T-helper 17 cell (primary cell): ENCODE measurements at places on chromosomes 5 and 9.

GRCh38 chr9:138049779-138050471 lies 172.3 kb downstream of the CACNA1B start:
- no peak for DNase-seq

GRCh38 chr9:31744589-31744988 lies 639.9 kb upstream of the ACO1 start:
- no peak for DNase-seq

- DNase-seq: no peak
Observed at GRCh38 chr5:25349746-25350145, 705.0 kb upstream of the CDH10 start.

- no peak for DNase-seq
Observed at GRCh38 chr5:93891491-93892480, 150.4 kb upstream of the POU5F2 start.

DNA sequence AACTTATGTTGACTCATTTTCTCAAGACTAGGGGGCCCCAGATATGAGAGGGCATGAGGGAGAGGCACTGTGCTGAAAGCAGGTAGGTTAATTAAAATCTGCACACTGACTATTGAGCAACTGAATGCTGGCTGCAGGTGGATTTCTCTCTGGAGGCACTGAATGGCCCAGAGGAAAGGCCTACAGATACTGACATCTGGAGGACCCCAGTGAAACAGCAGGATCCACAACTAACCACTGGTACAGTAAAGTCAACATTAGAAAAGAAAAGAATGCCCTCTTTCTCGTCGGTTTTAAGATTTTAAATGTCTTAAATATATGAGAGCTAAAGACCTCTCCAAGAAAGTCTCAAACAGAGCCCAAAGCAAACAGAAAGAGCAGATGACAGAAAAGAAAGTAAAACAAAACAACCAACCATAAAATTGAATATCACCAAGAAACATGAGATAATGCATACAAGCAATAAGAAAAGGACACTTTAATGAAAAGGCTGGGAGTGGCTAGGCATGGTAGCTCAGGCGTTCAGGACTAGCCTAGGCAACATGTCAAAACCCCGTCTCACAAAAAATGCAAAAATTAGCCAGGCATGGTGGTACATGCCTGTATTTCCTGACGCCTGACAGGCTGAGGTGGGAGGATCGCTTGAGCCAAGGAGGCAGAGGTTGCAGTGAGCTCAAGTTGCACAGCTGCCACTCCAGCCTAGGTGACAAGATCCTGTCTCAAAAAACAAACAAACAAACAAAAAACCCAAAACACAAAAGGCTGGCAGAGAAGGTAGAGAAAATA lies 43.3 kb downstream of the PUM3 start:
- no peak for DNase-seq

GRCh38 chr5:149694007-149694406 lies 36.1 kb upstream of the PPARGC1B start:
- no peak for DNase-seq

DNA sequence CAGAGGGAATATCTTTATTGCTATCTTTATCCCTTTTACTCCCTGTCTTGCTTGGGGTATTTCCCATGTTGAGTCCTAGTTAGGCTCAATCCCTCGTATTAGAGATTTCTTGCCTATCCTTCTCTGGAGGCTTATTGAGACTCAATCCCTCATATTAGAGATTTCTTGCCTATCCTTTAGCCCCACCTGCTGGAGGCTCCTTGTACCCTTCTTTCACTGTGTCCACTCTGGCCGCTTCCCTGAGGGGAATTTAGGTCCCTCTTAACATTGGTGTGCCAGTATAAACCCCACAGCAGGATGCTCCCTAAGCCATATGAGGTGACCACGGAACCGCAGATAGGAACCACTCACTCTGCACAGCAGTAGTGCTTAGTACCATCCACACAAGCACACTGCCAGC lies 110.7 kb upstream of the MAMDC2 start:
- DNase-seq: no peak

- DNase-seq: no peak
Observed at GRCh38 chr5:174239718-174240117, 194.2 kb downstream of the NSG2 start.

DNA sequence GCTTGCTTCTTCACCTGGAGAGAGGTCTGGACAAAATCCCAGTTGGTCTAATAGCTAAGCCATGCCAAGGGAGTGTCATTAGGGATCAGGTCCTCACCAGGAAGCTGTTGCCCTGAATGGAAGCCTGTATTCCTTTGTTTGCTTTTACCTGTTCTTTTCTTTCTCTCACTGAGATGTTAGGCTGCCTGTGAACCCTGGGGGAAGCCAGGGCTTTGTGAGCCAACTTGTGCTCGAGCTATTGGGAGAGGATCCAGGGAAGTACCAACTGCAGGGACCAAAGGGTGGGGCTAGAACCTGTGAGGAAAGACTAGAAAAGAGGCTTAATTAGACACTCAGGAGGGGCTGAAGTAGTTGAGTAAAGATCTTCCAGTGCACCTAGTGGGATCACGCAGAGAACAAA lies 451.2 kb upstream of the TLE4 start:
- no peak for DNase-seq

DNA sequence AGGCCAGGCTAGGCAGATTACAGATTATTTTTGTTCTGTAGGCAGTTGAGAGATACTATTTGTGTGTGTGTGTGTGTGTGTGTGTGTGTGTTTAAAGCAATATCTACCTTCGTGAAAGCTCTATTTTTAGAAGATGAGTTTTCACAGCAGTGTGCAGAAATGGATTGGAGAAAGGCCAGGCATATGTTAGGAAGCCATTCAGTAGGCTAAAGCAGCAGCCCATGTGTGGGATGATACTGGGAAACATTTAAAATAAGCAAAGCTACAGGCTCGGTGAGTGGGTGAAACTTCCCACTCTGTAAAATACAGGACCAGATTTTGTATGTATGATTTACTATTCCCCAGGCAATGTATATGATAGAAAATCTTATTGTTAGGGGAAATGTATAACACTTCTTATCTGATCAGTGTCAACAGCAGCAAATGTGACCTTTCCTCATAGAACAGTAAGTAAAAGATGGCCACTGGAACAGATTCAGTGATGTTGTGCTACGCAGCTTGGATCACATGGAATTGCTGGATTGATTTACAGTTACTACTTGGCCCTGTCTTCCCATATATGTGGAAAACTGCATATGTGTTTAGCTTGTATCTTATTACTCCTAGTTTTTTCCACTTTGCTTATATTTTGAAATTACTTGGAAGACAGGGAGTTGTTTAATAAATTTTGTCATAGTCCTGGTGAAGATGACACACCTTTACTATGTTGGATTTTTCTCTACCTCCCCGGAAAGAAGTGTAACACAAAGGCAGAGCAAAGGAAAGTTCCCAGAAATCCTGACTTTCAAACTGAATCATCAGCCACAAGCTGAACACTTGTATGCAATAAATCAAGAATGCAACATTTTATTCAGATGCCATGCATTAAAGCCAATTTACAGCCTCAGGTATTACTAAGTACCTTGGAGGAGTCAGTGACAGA lies 1077.7 kb upstream of the SEMA6A start:
- DNase-seq: no peak

- no peak for DNase-seq
Observed at GRCh38 chr5:131541071-131541470, 94.0 kb downstream of the RAPGEF6 start.

DNA sequence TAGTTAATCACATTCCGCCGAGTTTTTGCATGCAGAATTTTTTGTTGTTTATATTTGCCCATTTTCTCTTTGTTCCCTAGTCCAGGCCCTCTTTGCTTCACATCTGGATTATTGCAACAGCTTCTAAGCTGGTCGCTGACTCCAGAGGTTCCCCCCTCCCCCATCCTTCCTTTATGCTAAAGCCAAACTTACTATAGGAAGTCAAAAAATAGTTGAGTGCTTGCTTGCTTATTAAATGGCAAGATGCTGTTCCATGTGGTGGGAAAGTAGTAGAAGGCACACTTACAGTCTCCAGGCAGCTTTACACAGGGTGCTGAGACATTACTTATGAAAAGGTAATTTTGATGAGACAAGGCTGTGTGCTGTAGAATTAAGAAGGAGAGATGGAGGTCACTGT lies 1.3 kb downstream of the ZBTB34 start:
- no peak for DNase-seq

- DNase-seq: no peak
Observed at GRCh38 chr9:106284296-106284695, 578.7 kb upstream of the ZNF462 start.

DNA sequence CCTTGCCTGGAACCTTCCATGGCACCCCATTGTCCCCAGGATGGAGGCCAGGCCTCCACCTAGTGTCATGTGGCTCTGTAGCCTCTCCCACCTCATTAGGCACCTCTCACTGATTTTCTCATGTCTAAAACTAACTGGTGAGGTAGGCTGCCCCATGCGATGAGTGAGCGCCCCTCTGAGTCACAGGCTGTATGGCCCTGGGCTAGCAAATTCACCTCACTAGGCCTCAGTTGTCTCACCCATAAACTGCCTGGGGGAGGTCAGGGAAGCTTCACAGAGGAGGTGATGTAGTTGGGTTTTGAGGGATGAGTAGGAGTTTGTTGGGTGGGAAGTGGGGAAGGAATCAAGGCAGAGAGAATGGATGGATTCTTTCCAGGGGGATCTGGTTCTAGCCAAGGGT lies 8.8 kb downstream of the RXRA start:
- DNase-seq: no peak

- DNase-seq: no peak
Observed at GRCh38 chr9:116494815-116495634, 192.1 kb upstream of the TRIM32 start.

DNA sequence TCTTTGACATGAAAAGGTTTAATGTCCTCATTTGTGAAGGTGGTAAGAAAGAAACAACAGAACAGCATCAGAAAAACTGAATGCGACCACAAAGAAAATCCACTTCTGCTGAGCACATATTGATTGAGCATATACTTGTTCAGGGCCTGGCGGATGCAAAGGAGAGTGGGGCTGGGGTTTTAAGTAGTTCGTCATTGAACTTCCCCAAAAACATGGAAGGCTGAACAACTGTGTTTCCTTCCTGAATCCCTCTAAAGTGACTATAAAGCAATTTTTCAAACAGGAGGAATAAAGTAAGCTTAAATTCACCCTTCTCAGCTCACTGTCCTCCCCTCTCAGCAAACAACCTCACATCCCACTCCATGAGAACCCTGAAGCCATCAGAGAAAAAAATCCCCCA lies 262.9 kb downstream of the AGTPBP1 start:
- no peak for DNase-seq

DNA sequence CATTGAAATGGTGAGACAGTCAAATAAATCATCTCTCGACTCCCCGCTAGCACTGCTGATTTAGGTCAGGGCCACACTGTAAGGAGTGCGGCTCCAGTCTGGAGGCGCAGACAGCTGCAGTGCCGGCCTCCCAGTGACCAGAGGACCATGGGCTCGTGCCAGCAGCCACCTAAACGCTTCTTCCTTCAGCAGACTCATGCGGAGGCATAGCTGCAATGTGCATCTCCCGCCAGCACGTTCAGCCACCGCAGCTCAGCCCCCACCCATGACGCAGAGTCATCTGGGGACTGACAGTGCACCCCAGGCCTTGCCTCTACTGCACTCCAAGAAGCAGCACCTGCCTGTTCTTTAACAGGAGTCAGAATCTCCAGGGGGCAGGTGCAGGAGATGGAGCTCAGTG lies 13.6 kb upstream of the MAPK9 start:
- no peak for DNase-seq

GRCh38 chr5:171599957-171600612 lies 180.6 kb downstream of the FGF18 start:
- no peak for DNase-seq

DNA sequence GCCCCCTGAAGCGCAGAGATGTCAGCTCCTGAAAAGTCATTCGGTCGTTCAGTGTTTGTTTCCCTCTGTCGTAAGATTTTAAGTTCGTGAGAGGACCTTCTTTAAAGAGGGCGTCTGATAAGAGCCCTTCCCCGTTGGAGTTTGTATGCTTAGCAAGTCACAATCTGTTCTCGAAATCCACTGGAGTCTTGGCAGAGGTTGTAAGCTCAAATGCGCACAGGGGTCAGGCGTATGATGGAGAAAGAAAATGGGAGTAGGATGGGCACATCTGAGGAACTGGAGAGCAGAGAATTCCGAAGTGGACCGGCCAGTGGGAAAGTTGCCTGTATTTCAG lies 710 bp downstream of the HSD17B4 start:
- DNase-seq: no peak

DNA sequence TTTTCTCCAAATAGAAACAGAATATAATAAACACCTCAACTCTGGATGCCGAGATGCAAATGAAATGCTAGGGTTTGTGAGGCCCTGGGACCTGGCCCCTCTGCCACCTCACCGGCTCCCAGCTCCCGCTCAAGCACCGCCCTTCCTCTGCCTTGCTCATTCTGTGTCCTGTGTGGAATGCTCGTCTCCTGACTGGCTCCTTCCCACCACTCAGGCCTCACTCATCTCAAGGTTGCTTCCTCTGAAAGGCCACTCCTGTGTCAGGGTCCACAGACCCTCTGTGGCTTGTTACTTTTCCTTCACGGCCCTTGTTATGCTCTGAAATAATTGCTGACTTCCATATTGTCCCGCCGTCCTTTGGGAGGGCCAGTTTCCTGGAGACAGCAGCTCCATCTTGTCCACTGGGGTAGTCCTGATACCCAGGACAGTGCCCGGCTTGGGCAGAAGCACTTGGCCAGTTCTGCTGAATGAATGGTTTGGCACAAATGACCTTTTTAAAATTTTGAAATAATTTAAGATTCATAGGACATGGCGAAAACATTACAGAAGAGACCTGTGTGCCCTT lies 15.4 kb downstream of the RNF44 start:
- no peak for DNase-seq

DNA sequence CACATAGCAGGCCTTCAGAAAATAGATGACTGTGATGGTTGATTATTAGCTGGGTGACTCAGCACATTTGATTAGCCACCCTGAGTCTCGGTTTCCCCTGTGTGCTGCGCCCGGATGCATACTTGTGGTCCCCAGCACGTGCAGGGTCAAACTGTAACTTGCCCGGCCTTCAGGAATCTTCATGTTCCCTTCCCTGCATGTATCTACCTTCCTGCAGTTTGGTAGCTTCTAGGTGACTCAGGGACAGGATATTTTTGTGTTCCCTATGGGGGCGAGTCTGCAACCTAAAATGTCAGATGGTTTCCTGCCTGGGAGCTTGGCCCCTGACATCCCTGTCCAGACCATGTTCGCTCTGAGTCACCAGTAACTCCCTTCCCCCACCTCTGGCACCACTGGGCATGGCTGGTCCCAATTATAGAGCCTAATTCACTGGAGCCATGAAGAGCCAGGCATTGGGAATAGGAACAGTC lies 13.2 kb downstream of the PTGS1 start:
- no peak for DNase-seq

GRCh38 chr5:179893958-179894895 lies 13.5 kb downstream of the TBC1D9B start:
- no peak for DNase-seq

GRCh38 chr5:175842951-175843793 lies 28.2 kb upstream of the CPLX2 start:
- DNase-seq: no peak

DNA sequence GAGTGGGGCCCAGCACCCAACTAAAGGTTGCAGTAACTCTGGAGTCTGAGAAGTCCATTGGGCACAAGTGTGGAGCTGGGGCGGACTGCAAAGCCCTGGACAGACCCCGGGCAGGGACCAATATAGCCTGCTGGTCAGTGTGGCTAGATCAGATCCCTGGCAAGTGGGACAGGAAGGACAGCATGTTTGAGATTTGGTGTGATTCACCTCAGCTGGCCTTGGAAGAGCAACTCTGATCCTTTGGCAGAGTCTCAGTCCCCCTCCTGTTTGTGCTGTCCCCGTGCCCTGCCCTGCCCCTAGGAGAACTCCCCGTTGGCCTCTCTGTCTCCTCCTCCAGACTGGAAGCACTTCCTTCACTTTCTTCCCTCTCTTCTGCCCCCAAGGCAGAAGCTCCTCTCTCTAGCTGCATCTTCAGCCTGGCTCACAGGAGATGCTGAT lies 255.3 kb downstream of the FSTL4 start:
- DNase-seq: no peak
